ENCODE measurements at places on chromosomes 6 and 20.

DNA sequence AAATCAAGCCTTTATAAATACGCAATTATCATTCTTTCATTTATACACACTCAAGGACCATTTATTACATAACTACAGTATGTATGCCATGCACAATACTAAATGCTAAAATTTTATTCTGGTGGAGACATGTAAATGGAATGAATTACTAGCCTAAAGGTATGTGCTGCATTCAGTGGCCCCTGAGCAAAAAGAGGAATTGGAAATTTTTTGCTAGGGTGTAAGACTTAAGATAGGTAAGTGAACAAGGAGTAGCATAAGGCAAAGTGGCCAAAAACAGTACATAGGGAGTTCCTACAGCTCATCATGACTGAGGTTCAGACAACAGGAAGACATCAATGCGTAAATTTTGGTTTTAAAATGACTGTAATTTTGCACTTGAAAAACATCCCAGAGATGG is 2.3 kb upstream of the MTFR2 start:
- DNase-seq, result no peak

DNA sequence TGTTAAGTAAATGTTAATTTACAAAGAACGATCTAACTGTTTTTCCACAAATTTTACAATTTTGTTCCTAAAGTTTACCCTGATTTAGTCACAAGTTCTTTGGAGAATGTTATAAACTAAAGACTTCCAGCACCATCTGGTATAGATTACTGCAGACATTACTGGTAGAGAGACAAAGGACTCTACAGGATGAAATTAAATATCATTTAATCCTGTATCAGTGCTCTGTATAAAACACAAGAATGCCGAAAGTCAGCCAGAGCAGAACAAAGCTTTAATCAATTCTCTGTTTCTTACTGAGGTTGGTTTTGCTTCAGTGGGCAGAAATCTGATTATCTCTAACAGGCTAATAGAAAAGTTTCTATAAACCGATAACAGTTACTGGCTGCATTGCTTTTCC is 763.6 kb downstream of the TENT5A start:
- no peak for DNase-seq

DNA sequence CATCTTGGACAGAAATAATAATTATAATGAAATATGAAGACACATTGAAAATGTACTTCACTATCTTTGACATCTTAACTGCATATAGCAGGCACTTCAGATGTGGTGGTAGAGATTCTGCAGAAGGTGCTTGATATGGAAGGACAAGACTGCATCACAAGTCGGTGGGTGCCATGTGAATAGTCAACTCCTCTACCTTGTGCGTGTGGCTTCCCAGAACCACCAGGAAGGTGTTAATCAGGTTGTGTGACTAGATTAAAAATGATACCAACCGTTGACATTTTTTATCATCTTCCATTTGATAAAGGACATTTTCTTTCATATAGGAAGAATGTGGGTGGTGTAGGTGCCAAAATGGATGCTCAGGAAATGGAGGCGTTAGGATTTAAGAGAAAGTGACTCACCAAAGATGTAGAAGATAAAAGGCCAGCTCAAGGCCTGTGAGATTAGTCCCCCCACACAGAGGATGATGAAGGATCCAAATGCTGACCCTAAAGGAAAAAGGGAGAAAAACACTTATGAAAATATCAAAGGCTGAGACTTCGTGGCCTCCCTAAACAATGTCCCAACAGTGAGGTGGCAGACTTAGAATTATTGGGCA is 12.3 kb downstream of the SLC17A2 start:
- DNase-seq, result no peak

- no peak for DNase-seq
Observed at GRCh38 chr20:15122613-15123012, 785.2 kb upstream of the FLRT3 start.

GRCh38 chr20:54560357-54560756 is 85.0 kb downstream of the DOK5 start:
- no peak for DNase-seq

DNA sequence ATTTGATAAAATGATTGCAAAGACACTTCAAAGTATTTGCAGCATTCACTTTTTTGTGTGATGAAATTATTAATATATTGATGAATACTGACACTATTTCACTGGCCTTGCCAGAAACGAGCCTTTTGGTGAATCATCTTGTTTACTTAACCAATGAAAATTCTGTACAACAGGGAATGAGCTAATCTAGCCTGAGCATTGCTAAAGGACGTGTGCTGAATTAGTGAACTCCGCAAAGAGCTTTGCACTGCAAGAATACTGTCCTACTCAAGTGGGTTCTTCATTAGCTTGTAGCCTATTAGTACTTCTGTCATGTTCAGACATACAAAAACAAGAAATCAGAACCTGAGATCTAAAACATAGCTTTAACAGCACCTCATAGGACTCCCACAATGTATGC is 172.0 kb upstream of the NRSN1 start:
- no peak for DNase-seq

DNA sequence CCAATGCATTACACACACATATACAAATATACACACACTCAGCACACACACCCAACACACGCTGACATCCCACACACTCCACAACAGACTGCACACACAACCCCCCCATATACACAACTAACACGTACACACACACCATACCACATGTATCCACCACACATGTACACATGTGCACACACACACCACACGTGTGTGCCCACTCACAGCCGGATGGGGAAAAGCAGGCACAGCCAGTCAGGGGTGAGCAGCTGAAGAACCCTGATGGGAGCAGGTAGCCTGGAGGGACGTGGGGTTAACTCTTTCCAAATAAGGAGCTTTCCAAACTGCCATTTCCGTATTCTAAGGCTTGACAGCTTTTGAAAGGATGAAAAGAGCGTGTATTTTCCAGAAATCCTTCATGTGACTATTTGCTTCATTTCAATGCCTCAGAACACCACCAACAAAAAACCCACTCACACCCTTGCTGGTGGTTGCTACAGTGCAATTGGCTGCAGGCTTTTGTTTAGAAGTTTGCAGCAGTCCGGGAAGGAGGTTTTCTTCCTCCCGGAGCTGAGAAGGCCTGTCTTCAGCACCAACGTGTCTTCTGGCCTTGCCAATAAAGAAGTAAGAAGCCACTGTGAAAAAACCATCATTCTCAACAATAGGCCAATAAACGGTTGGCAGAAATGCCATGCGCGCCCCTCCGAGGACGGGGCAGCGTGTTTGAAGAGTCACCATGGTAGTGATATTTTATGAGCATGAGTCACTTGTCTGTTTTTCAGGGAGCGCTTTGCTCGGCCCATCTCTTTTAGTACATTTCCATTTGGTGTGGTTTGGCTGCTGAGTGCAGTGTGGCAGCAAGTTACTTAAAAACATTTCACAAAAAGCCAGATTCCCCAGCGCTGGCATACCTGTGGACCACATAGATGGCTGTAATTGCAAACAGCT is 131.3 kb upstream of the GMDS start:
- no peak for DNase-seq

Measured in activated naive CD4-positive, alpha-beta T cell (primary cell).